ENCODE measurements at places on chromosomes 12 and 14.

- no peak for DNase-seq
Observed at GRCh38 chr12:69633061-69633460, 22.4 kb upstream of the LRRC10 start.

GRCh38 chr14:34387974-34388516, 74.0 kb downstream of the SPTSSA start:
- no peak for DNase-seq

GRCh38 chr12:125418902-125419564, 353.8 kb downstream of the AACS start:
- no peak for DNase-seq

- no peak for DNase-seq
Observed at GRCh38 chr12:34402228-34402898, 380.1 kb downstream of the ALG10 start.

- no peak for DNase-seq
Observed at GRCh38 chr12:65984227-65984479, 146.4 kb downstream of the LLPH start.
